ENCODE measurements at places on chromosomes 13 and 19.

- DNase-seq = no peak
Measured at GRCh38 chr13:42832341-42833096, 51.1 kb downstream of the FAM216B start.

DNA sequence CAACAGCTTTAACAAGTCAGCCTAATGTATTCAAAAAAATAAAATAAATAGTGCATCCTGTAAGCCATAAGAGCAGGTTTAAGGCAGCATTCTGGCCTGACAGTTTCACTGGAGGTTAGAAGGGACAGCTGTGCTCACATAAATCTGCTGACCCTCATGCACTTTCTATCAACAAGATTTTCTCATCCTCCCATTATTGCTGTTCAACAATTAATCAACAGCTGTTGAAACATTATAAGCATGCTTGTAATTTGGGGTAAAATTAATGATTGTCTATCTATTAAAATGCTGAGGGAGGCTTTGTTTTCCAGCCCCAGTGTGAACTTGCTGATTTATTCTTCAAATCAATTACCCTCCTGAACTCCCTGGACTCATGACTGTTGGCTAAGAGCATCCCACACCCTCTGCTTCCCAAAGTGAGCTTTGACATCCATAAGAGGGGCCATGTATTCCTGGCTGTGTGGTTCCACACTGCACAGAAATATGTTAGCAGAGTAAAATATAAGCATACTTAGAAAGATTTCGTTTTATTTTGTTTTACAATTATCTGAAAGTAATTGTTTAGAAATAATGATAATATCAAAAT is 492.4 kb downstream of the EFNB2 start:
- DNase-seq = no peak

DNA sequence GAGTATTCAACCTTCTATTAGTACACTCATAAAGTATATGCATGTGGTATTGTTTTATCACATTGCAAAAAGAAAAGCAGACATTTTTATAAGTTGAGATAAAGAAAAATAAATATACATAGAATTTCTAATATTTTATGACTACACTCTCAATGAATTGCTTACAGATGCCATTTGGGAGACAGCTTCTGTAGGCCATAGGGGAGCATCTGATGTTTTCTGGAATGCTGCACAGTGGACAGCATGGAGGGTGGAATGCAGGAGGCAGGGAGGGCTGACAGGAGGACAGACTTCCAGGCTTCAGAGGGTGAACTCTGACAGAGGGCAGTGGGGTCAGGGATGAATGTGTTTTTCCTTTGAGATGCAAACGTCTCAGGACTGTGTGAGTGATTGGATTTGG is 45.8 kb downstream of the MIPEP start:
- DNase-seq = no peak

DNA sequence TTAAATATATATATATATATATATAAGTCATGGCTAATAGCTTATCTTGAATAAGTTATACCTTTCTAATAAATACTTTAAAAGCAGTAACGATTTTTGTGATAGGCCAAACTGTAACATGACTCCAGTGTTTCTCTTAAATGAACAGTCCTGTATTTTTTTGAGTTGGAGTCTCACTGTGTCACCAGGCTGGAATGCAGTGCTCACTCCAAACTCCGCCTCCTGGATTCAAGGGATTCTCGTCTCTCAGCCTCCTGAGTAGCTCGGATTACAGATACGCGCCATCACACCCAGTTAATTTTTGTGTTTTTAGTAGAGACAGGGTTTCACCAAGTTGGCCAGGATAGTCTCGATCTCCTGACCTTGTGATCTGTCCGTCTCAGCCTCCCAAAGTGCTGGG is 814.2 kb upstream of the SLITRK5 start:
- DNase-seq = no peak

- no peak for DNase-seq
Measured at GRCh38 chr13:36912973-36913372, 7.1 kb downstream of the SMAD9 start.

GRCh38 chr19:49758292-49758691 is 4.8 kb downstream of the TSKS start:
- DNase-seq = no peak

GRCh38 chr13:50893211-50893852 is 16.3 kb upstream of the RNASEH2B start:
- DNase-seq = no peak

GRCh38 chr19:34664168-34664567 is 12.8 kb downstream of the SCGB2B2 start:
- no peak for DNase-seq

GRCh38 chr19:27870293-27870692 is 1342.7 kb downstream of the UQCRFS1 start:
- no peak for DNase-seq

- peak; percentile 93 for DNase-seq
Measured at GRCh38 chr13:60396783-60397703, at the start of gene TDRD3. TSS of gene TDRD3 (plus strand) at chr13:60397220. CDS start at chr13:60397365, 145 bp downstream.

DNA sequence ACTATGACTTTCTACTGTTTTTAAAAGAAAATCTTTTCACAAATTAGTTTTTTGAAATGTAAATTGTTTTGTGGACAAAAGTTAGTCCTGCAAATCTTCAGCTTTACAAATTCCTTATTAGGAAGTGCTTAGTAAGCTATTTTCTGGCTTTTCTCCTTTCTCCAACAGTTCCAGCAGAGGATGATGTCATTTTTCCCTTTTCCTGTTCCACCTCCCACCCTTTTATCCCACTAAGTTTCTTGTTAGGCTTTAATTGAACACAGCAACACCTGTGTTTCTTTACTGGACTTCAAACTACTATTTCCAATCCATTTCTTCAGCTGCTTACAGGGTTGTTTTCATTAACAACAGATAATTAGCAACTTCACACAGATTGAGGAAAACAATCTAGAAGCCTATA is 389.2 kb downstream of the NDFIP2 start:
- no peak for DNase-seq

DNA sequence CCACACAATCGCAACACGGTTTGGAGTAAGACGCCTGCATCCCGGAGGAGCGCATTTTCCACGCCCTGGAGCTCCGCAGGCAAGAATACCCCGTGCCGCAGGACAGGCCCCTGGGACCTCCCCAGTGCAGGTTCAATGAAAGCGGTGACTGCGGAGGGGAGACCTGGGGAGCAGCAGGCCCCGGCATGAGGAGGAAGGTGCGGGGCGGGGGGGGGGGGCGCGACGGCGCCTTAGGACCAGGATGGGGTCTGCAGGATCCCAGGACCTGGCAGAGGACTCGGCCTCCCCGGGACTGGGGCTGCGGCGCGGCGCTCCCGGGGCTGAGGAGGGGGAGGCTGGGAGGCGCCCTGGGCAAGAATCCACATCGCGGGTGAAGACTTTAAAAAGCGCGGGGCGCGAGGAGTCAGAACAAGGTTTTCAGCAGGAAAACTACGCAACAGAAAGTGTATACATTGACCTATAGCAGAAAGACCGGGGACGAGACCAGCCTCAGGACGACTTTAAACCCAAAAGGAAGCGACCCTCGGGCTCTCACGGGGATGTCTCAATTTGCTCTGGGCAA is 432 bp downstream of the ZNF611 start:
- no peak for DNase-seq

- peak; percentile 56 for DNase-seq
Measured at GRCh38 chr19:58439576-58440554, at the start of gene ZNF132. TSS of gene ZNF132 (minus strand) at chr19:58440153. CDS start at chr19:58439821, 332 bp downstream.

- no peak for DNase-seq
Measured at GRCh38 chr13:92136449-92137155, 738.2 kb downstream of the GPC5 start.

GRCh38 chr13:113927661-113928581 is 46.0 kb downstream of the C13orf46 start:
- no peak for DNase-seq

GRCh38 chr13:55553701-55554100 is 1587.0 kb upstream of the PRR20A start:
- DNase-seq = no peak

GRCh38 chr19:47523473-47523872 is 8.6 kb upstream of the NAPA start:
- DNase-seq = peak; percentile 26

- no peak for DNase-seq
Measured at GRCh38 chr19:30692181-30692811, 320.1 kb downstream of the ZNF536 start.

DNA sequence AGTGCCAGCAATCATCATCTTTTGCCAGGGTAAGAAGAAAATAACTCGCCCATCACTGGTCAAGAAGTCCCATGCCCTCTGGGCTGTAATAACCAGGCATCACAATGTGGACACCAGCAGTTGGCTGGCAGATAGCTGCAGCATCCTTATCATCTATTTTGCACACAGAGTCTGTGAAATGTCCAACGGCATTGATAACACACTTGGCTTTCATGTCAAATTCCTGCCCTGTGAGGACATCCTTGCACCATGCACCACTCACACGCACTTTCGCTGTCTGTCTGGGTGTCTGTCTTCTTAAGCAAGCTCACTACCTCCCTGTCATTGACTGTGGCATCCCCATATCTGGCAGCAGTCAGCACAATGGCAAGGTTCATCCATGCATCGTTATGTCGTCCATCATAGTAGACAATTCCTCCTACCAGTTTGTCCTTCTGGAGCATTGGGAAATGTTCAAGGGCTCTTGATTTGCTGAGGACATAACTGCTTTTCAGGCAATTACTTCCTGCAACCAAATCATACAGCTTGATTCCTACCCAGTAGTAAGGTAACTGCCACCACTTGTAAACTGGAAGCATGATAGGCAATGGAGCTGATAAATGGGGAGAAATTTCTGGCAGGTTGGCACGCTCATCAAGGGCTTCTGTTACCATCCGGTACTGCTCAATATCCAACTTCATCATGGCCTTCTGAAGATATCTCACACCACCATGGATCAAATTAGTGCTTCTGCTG is 6.8 kb upstream of the ZSCAN5A start:
- no peak for DNase-seq

DNA sequence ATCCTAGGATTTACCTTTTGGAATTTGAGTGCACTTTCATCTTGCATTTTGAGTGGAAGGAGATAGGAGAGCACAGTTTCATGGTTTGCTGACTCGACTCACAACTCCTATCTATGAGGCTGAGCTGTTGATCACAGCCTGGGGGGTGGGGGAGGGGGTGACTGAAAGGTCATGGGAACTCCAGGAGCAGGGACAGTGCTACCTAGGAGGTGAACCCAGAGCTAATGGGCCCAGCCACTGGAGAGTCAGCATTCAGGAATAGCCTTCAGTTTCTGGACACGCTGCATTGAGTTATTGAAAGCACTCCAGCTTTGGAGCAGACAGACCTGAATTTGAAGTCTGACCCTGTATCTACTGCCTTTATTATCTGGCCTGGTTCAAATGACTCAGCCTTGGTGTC is 339.9 kb downstream of the SLC7A1 start:
- no peak for DNase-seq

GRCh38 chr19:44648631-44649251 is 5.0 kb downstream of the PVR start:
- no peak for DNase-seq

DNA sequence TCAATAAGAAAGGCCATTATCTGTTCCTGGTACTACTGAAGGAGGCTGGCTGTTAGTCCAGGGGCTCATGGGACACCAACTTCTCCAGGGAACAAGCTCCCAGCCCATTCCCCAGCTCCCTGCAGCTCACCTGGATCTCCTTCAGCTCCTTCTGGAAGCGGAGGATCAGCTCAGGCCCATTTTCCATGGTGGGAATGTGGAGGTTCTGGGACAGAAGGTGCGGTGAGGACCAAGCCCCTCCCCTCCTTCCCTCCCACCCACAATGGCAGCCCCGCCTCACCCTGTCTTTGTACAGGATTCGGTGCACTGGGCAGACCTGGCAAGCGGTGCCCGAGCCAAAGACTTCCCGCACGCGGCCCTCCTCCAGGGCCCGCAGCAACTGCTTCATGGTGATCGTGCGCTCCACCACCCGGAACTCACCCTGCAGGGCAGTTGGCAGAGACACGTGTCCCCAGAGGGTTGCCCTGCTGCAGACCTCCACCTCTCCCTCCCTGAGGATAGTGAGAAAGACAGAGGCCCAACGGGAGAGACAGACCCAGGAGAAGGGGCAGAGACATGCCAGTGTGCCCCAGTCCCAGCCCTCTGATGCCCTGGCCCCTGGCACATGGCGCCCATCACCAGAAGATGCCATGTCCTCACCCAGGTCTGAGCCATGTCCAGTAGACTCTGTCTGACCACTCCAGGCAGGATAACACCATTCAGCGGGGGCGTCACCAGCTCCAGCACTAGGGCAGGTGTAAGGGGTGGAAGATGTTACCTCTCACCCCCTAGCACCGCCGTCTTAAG is 14.3 kb downstream of the BCAT2 start:
- DNase-seq = no peak

DNA sequence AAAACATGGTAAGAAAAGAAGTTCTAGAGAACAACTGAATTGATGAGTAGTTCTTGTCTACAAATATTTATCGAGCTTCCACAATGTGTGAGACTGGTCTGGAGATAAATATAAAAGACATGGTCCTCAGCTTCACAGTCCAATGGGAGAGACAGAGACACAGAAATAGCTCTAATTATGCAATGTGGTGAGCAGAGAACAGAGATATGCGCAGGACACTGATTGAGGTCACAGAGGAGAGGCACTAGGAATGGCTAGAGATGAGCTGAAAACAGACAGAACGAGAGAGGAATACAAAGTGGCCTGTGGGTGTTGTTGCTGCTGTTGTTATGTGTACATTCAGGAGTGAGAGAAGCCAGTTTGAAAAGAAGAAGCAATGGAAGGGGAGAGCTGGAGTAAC is 53.2 kb downstream of the GPALPP1 start:
- DNase-seq = no peak

- DNase-seq = no peak
Measured at GRCh38 chr19:48669903-48670668, 2.7 kb downstream of the NTN5 start.

- DNase-seq = no peak
Measured at GRCh38 chr19:597406-598315, 8.0 kb downstream of the HCN2 start.

GRCh38 chr13:23828866-23829265 is 60.3 kb downstream of the MIPEP start:
- no peak for DNase-seq

GRCh38 chr19:33285441-33285927 is 16.9 kb downstream of the CEBPA start:
- DNase-seq = no peak

GRCh38 chr13:66940113-66940512 is 290.0 kb downstream of the PCDH9 start:
- DNase-seq = no peak

DNA sequence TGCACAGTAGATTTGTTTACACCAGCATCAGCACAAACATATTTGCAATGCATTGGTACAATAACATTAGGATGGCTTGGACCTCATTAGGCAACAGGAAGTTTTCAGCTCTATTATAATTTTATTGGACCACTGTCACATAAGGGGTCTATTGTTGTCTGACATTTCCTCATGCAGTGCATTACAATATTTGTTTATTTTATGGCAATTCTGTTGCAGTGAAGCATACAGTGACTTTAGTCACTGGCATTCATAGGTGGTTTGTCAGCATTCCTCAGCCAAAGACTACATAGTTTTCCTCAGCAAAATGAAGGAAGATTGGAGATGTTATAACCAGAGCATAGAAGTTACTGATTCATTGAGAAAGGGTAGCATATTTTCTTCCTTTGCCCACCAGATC is 1732.9 kb downstream of the PCDH9 start:
- no peak for DNase-seq

GRCh38 chr19:29525901-29526729 is at the start of gene VSTM2B:
TSS of gene VSTM2B (plus strand) at chr19:29525994. CDS start at chr19:29526584, 590 bp downstream.
- DNase-seq = no peak
